ENCODE measurements at places on chromosomes 11 and 22.

DNA sequence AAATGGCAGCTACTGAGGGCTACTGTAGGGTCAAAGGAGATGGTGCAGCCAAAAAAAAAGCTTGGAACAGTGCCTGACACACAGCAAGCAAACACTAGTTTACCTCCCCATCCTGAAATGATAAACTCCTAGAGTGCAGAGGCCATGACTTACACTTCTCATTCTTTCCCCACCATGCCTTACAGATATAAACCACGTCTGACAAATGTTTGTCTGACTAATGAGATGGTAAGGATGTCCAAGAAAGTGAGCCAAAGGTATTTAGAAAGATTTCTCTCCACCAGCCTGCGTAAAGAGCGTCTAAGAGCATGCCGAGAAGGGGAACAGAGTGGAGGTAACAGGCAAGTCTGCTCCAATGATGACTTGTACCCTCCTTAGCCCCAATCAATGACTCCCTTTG is 99.0 kb downstream of the LARGE1 start:
- DNase-seq, result no peak

GRCh38 chr11:73085189-73085875 is 56.8 kb downstream of the FCHSD2 start:
- DNase-seq, result no peak

DNA sequence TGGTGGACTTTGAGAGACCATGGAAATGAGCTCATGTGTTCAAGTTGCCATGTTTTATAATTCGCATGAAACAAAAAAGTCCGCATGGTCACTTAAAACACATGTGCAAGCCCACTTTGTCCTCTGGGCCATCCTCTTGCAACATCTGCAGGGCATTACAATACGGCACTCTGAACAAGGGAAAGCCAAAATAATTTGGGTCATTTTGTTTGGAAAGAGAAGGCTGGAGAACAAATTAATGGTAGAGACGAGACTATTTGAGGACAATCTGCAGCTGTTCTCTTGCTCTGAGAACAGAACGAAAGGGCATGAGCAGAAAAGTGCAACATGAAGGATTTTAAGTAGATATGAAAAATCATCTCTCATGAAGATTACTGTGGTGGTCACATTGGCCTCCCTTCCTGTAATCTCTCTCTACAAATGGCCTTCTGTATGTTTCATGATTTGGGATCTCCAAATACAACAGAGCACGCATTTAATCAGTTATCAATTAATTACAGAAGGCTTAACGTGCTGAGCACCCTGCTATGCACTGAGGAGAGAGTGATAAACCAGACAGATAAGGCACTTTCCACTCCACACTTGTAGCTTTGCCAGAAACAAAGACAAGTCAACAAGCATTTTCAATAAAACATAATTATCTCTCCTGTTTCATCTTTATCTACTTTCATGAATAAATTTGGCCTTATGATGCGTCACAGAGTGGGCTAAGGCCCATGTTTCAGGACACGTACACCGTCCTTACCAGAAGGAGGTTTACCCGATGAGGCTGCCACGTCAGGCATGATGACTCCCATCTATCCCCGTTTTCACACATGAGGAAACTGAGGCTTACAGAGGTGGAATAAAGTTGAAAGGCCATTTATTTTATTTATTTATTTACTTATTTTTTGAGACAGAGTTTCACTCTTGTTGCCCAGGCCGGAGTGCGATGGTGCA is 384.1 kb downstream of the LARGE1 start:
- DNase-seq, result no peak

DNA sequence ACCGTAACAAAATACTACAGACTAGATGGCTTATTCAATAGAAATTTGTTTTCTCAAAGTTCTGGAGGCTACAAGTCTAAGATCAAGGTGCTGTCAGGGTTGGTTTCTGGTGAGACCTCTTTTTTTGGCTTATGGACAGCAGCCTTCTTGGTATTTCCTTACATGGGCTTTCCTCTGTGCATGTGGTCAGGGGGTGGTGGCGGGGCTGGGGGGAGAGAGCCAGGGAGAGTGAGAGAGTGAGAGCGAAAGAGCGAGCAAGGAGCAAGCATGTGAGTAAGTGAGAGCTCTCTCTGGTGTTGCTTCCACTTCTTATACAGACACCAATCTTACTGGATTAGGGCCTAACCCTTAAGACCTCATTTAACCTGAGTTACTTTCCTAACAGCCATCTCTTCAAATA is 181.5 kb downstream of the TMEM135 start:
- DNase-seq, result no peak

- peak; percentile 30 for DNase-seq
These were observed 70.4 kb downstream of the MYO7A start for GRCh38 chr11:77198440-77198849.
